ENCODE measurements at places on chromosomes 7 and 10.

DNA sequence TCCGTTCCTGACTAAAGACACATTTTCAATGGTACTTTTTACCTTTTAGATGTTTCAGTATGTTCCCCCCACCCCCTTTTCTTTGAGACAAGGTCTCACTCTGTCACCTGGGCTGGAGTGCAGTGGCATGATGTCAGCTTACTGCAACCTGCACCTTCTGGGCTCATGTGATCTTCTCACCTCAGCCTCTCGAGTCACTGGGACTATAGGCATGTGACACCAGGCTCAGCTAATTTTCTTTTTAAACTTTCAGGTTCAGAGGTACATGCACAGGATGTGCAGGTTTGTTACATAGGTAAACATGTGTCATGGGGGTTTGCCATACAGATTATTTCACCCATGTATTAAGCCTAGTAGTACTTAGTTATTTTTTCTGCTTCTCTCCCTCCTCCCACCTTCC is 99.3 kb upstream of the RPA3 start:
- no peak for DNase-seq

DNA sequence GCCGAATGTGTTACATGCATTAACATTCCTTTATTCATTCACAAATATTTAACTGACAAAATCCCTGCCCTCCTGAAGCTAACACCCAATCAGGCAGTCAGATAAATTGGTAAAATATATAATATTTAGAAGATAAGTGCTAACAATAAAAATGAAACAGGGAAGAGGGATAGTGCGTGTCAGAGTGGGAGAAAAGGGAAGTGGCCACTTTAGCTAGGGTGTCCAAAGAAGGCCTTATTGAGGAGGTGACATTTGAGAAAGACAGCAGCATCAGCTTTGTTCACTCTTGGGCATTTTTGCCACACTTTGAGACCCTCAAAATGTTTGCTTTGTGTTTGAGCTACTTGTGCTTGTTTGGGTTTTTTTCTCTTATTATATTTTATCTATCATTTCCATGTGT is 317.8 kb downstream of the SNX13 start:
- DNase-seq, result no peak

- DNase-seq, result no peak
Measured at GRCh38 chr10:115903207-115903606, 369.8 kb downstream of the GFRA1 start.

- DNase-seq, result no peak
Measured at GRCh38 chr7:81672872-81673271, 97.0 kb downstream of the HGF start.

GRCh38 chr7:44845451-44845850 is 2.4 kb downstream of the H2AZ2 start:
- no peak for DNase-seq

DNA sequence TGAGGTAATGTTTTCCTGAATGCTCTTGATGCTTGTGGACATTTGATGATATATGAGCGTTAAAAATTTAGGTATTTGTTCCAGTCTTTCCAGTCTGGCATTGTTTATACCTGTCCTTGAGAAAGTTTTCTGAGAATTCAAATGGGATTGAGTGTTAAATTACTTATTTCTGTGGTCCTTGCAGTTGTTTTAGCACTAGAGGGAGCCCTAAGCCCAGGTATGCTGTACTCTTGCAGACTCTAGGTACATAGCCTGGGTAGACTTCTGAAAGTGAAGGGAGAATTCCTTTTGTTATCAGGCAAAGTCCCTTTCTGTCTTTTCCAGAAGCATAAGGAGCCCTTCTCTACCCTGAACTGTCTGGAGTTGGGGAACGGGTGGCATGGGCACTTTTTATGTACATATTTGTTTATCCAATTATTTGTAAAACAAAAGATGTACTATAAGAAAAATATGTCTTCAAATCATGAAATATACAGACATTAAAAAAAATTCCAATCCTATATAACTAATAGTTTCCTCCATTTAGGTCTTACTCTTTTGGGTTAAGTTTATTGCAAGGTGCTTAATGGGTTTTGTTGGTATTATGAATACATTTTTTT is 262.1 kb downstream of the ATRNL1 start:
- DNase-seq, result no peak

GRCh38 chr7:683526-684205 is 42.8 kb upstream of the DNAAF5 start:
- no peak for DNase-seq

GRCh38 chr7:106376026-106376799 is 91.4 kb upstream of the NAMPT start:
- no peak for DNase-seq

DNA sequence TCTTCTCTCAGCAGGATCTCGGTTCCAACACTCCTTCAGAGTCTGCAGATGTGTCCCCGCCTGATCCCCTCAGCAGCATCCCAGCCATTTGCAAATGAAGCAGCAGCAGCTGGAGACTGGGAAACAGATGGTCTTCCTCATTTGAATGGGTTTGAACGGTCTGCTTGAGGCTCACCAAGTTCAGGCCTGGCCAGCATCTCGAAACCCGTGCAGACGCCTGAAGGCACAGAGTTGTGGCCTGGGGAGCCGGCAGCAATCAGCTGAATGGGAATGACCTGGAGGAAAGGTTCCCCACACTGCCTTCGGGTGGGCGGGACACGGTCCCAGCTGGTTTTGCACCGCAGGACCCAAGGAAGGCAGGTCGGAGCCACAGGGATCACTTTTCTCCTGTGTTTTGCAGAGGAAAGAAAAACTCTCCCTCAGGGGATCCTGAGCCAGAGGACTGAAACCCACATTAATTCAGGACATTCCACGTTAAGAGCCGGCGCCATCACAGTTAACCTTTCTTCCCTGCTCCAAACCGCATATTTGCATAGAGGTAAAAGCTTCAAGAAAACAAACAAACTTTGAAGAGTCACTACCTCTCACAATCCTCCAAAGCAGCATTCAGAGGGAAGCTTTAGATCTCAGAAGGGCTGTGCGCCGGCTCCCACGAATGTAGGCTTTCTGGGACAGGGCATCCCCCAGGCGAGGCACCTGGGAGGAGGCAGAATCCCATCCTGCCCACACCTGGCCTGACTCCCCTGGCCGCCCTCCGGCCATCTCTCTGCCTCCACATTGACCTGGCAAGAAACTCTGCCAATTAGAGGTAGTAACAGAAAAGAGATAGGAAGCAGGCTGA is 17.7 kb downstream of the FGFR2 start:
- no peak for DNase-seq

DNA sequence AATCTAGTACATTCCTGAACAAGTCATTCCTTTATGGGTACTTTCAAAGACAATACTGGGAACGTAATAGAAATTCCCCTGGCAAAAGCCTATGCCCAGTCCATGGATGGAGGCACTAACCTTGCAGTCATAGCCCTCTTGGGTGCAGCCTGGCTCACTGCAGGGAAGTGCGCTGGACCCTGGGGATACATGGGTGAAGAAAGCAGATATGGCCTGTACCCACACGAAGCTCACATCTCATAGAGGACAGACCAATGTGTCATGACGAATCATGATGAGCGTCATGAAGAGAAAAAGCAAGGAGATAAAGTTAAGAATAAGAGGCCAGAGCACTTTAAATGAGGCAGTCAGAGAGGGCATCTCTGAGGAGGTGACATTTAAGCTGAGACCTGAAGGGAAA is 11.8 kb downstream of the PRLHR start:
- no peak for DNase-seq

- DNase-seq, result peak; percentile 34
Measured at GRCh38 chr10:124303662-124304418, 114.9 kb downstream of the OAT start.

- no peak for DNase-seq
Measured at GRCh38 chr7:19377611-19378344, 232.6 kb upstream of the FERD3L start.

GRCh38 chr10:33094263-33095051 is 136.4 kb upstream of the ITGB1 start:
- DNase-seq, result no peak

GRCh38 chr10:59362959-59363381 is 621 bp upstream of the FAM13C start:
- no peak for DNase-seq

DNA sequence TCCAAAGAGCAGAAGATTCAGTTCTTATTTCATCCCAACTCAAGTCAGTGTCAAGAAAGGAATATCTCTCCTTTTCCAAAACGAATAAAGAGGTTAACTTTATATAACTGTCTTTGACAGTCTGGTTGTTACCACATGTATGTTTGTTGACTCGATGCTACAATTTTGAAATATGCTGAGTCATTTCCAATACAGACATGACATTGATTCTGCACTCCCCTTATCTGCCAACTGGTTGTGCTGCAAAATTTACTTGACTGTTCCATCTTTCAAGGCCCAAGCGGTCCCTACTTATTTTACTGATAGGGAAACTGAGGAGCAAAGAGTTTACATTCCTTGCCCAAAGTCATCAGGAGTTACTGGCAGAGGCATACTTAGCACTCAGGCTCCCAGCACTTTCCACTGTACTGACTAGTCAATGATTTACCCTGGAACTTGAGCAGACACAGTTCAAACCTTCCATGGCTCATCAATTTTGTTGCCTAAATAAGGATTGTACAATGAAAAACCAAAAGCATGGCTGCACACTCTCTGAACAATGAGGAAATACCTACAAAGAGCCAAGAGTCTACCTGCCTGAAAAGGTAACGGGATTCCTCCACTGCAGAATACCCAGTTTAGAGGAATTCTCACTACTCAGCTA is 52.8 kb downstream of the ABLIM1 start:
- no peak for DNase-seq

- DNase-seq, result peak; percentile 49
Measured at GRCh38 chr10:48455392-48456151, 149.1 kb downstream of the MAPK8 start.

DNA sequence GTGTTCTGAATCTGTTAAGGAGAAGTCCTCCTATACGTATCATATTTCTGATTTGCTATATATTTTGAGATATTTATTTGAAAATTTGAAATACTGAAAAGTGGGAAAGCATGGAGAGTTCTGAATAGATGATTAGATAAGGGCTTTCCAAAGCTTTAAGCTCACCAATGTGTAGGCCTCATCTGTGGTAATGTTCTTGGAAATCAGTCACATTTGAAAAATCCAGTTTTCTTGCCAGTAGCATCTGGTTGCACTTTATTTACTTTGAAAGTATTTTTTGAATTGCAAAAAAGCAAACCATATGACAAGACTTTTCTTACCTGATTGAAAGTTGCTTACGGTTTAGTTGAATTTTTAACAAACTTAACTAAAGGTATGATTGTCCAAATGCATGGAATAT is 21.7 kb downstream of the ADD3 start:
- no peak for DNase-seq

DNA sequence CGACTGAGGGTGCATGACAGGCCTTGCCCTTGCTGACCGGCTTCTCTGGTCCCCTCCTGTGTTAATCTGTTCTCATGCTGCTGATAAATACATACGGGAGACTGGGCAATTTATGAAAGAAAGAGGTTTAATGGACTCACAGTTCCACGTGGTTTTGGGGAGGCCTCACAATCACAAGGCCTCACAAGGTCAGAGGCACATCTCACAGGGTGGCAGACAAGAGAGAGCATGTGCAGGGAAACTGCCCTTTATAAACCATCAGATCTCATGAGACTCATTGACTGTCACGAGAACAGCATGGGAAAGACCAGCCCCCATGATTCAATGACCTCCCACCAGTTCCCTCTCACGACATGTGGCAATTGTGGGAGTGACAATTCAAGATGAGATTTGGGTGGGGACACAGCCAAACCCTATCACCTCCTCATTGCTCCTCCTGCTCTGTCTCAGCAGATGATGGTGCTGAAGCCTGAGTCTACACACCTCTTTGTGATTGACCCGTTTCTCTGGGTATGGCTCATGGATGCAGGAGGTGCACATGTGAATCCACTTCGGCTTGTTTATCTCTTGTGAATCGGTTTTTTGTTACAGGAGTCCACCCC is 547.8 kb downstream of the DNAJB6 start:
- DNase-seq, result no peak

GRCh38 chr7:151206914-151207313 is 3.4 kb downstream of the H2BK1 start:
- DNase-seq, result no peak

- no peak for DNase-seq
Measured at GRCh38 chr10:124494046-124494807, 32.6 kb downstream of the LHPP start.

DNA sequence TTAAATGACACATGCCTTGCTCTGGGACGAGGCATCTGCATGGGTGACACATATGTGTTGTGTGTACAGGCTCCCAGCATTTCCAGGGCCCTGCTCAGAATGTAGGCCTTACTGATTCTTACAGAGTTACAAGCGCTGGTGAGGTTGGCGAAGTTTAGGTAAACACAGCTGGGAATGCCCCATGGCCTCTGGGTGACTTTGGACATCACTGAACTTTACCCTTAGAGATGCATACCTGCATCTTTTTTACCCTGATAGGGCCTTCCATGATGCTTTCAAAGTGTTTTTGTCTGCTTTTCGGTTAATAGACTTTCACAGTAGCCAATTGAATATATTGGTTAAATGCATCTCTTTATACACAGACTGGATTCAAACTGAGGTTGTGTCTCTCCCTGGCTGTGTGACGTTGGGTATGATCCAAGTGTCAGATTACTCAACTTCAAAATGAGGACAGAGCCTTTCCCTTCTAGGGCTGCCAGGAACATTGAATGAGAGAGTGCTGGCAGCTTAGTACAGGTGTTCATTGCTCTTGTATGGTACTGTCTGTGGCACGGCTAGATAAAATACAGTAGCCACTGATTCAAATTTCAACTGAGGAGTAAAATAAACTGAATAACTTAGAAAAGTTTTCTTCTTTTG is 29.5 kb downstream of the EGFR start:
- no peak for DNase-seq
